A549 treated with RU486 at 1 μM for 4 hours (cell line): ENCODE measurements at places on chromosomes 12 and 14. TPM values are rescaled to one million over a fixed set of nuclear protein-coding genes. Genes with fewer than 3 reads are reported as not detected.

The HOXC10 gene
- 2.2 to 5.4 TPM (median 2.6 TPM) in 5 replicates for total RNA-seq

The CCDC175 gene
- total RNA-seq = not detected in 5 replicates

The CPNE6 gene
- total RNA-seq = not detected in 5 replicates

The HCAR1 gene
- total RNA-seq = 0.03 to 0.09 TPM (median 0.07 TPM) in 5 replicates

The NPFF gene
- not detected in 5 replicates for total RNA-seq

The TEX52 gene
- not detected in 5 replicates for total RNA-seq
